Heart right ventricle (tissue), 16 donors: ENCODE measurements at places on chromosomes 16 and 17. TPM values are rescaled to one million over a fixed set of nuclear protein-coding genes. Genes with fewer than 3 reads are reported as not detected.

DNA sequence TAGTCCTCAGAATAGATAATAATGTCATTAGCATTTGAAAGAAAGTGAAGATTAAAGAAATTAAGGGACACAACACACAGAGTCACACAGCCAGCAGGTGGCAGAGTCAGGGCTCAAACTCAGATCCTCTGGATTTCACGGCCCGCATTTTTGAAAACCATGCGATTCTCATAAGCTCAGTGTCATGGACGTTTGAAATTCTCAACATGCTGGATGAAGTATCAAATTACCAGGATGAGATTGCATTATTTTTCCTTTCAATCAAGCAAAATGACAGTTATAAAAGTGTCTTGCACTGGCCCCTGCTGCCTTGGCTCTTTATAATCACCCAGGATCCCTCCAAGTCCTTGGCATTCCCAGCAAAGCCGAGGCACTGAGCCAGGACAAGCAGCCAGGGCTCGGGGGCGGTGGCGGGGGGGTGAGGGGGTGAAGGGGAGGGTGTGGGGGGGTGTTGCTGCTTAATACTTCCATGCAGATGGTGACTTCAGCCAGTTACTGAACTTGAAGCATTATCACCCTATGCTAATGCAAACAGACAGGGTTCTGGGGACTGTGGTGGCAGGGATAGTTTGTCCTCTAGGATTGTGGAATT, 6.6 kb upstream of the BMERB1 start:
- H3K27me3 ChIP-seq = no peaks in the 10 kb centered on the region
- H3K4me3 ChIP-seq = peak overlapping the region; percentile 25
- H3K27ac ChIP-seq = no peak overlapping the region
- DNase-seq = peak; percentile 77

- H3K27ac ChIP-seq = peak overlapping the region; percentile 5
- no peaks in the 10 kb centered on the region for H3K36me3 ChIP-seq
- DNase-seq = peak; percentile 55
Observed at GRCh38 chr17:80872001-80872500, 119.6 kb upstream of the CHMP6 start.

PPP1R9B gene
- total RNA-seq = 25.8 TPM

WWP2 gene
- 22.4 TPM for total RNA-seq

GRCh38 chr16:86531641-86532525, 21.6 kb downstream of the FOXF1 start:
- H3K36me3 ChIP-seq = no peaks in the 10 kb centered on the region
- DNase-seq = no peak
- H3K4me3 ChIP-seq = no peak overlapping the region
- no peaks in the 10 kb centered on the region for H3K27me3 ChIP-seq
- H3K4me1 ChIP-seq = no peaks in the 10 kb centered on the region

TNFRSF17 gene
- not detected for total RNA-seq

EFTUD2 gene
- total RNA-seq = 64.5 TPM

- H3K4me1 ChIP-seq = no peaks in the 10 kb centered on the region
- no peak overlapping the region for H3K4me3 ChIP-seq
- no peaks in the 10 kb centered on the region for H3K36me3 ChIP-seq
- DNase-seq = no peak
Observed at GRCh38 chr17:20611309-20611708, 31.8 kb downstream of the CDRT15L2 start.

KRT27 gene
- total RNA-seq = not detected

GRCh38 chr16:66127459-66128370, 238.8 kb upstream of the CDH5 start:
- no peaks in the 10 kb centered on the region for H3K36me3 ChIP-seq
- H3K4me1 ChIP-seq = peaks cover 15% of the 10 kb centered on the region
- no peak overlapping the region for H3K4me3 ChIP-seq
- no peak overlapping the region for H3K27ac ChIP-seq
- peak; percentile 17 for DNase-seq
